Cerebellum (tissue), 4 donors: ENCODE measurements at places on chromosomes 11 and 22. TPM values are rescaled to one million over a fixed set of nuclear protein-coding genes. Genes with fewer than 3 reads are reported as not detected.

The GRIA4 gene
- total RNA-seq = 200 TPM

The CDC42BPG gene
- 1.4 TPM for total RNA-seq

The SCGB1A1 gene
- total RNA-seq = not detected

- DNase-seq = no peak
Observed at GRCh38 chr11:96254087-96254486, 88.9 kb downstream of the MAML2 start.

DNA sequence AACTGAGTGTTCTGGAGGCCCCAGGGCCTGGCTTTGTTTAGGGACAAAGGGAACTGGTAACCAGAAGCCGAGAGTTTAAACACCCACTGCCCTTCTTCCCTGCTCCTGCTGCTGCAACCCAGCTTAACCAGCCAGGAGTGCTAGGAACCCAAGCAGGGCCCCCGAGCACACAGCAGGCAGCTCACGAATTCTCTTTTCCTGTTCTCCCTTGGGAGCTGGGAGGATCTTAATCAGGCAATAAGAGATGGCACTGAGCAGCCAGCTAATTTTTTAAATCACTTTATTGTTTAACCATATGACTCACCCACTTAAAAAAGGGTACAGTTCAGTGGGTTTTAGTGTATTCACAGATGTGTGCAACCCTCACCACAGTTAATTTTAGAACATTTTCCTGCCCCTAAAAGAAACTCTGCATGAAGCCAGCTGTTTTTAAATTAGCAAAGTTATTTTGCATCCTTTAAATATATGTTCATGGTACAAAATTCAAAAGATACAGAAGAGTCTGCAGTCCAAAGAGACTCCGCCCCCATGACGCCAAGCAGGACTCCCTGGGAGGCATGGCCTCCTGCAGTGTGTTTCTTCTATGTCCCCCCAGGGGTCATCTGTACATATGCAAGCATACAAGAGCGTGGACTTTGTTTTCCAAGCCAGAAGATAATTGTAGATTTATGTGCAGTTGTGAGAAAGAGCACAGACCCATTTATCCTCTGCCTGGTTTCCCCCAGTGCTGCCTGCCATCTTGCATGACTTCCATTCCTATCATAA, 18.9 kb upstream of the PPP6R3 start:
- DNase-seq = no peak

GRCh38 chr11:128501008-128501407, 86.3 kb downstream of the ETS1 start:
- no peak for DNase-seq

DNA sequence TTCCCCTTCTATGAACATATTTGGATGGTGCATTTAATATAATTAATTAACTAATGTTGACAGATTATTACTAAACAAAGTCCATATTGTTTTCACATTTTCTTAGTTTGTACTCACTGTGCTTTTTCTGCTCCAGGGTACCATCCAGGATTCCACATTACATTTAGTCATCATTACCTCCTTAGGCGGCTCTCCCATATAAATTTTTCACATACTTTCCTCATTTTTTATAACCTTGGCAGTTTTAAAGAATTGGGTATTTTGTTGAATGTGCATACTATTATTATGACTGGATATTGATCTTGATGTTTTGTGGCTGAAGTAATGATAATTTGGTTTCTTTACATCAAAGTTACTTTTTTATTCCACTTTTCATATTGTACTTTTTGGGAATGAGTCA, 755.6 kb upstream of the ANO3 start:
- no peak for DNase-seq

DNA sequence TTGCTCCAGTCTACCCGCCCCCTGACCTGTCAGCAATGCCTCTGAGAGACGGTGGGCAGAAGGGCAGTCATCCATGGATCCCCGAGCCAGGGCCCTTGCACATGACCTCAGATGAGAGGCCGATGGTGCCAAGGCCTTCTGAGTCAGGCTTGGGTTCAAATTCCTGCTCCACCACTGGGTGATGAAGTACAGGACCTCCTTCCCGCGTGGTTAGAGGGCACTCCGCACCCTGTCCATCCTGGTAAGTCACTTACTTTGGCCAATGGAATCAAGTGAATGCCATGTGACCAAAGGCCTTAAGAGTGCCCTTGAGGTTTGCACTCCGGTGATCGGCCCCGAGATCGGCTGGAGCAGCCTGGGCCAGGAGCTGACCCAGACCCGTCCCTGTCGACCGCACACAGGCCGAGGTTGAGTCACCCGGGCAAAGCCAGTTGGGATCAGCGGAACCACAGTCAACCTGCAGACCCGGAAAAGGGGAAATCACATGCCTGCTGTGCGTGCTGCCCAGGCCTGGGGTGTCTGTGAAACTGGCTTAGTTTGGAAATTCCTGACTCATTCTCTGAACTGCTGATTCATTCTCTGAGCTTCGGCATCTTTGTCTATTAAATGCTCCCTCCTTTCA, 48.9 kb downstream of the RTL6 start:
- no peak for DNase-seq

DNA sequence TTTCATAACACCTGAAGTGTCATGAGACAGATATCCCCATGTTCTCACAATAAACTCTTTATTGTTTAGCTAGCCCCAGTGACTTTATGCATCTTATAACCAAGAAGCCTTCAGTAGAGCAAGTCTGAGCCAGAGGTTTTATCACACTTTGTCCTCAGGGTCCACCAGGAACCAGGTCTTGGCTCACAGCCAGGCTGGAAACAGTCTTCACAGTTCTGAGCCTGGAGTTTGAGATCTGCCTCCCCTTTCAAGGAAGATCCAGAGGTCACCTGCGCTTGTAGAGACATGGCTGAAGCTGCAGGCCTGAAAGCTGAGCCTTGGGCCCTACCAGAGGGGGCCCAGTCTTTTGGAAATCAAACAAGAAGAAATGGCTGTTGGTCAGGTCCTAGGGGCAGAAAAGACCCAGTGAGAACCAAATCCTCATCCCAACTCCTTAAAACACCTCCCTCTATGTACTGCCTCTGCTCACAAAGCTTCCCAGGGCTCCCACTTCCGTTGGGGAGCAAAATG, 3.5 kb downstream of the RRP8 start:
- DNase-seq = no peak

- no peak for DNase-seq
Observed at GRCh38 chr11:34105957-34106504, 602 bp downstream of the NAT10 start.

DNA sequence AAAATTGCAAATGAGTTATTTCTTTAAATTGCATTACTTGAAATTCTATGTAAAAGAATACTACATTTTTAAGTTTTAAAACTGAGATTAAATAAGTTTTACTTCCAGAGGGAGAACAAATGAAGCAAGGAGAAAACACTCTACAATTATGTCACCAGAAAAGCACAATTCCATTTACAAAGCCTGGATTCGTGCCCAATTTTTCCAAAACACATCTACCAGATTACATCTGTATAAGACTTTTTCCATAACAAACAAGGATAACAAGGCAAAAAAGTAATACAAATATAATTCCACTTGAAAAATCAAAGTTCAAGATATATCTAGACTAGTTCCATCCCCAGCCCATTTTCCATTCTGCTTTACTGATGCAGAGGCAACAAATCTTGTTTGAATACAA, 40.5 kb downstream of the MTMR2 start:
- no peak for DNase-seq

- DNase-seq = no peak
Observed at GRCh38 chr11:71131861-71132260, 120.5 kb downstream of the SHANK2 start.

GRCh38 chr11:67666676-67667489, 7.5 kb downstream of the ALDH3B2 start:
- no peak for DNase-seq
